ENCODE measurements at places on chromosomes 3 and 15.

DNA sequence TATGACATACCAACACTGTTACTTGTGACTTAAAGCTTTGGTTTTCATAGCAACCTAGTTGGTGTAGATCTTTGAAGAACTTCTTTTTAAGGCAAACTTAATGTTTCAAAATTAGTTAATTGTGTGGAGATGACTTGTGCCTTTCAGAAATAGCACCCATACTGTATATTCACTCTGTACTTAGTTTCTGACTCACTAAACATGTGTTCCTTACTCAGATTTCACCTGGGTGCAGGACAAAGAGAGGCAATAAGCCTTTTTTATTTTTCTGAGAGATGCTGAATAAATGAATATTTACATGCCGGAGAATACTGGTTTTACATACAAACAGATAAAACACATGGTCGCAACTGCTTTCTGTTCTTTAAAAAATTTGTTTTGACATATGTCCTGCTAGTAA is 44.8 kb downstream of the SLC25A26 start:
- H3K27ac ChIP-seq = no peak overlapping the region
- H3K4me3 ChIP-seq = no peak overlapping the region
- H3K36me3 ChIP-seq = no peaks in the 10 kb centered on the region
- no peak for DNase-seq
- no peaks in the 10 kb centered on the region for H3K4me1 ChIP-seq

DNA sequence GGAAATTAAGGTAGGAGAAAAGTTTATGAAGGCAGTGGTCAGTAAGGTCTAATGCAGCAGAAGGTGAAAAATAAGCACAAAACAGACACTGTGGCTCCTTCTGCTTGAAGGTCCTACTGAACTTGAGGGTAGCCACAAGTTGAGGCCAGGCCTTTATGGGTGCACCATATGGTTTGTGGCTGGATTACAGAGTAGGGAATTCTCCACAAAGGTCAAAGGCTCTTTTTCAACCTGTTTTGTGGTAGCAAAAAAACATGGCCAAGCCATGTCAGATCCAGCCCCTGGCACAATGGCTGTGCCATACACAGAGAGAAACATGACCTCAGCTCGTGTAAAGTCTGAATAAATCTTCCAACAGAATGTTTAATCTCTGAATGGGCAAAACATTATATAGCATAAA is 214.0 kb downstream of the SATB1 start:
- H3K36me3 ChIP-seq = no peaks in the 10 kb centered on the region
- H3K27ac ChIP-seq = peak overlapping the region; percentile 12
- H3K4me1 ChIP-seq = peaks cover 53% of the 10 kb centered on the region
- H3K27me3 ChIP-seq = no peaks in the 10 kb centered on the region
- no peak overlapping the region for H3K4me3 ChIP-seq

- no peak for DNase-seq
- H3K4me1 ChIP-seq = no peaks in the 10 kb centered on the region
- no peak overlapping the region for H3K27ac ChIP-seq
- no peak overlapping the region for H3K4me3 ChIP-seq
- no peaks in the 10 kb centered on the region for H3K36me3 ChIP-seq
Observed at GRCh38 chr15:84961114-84961452, 20.6 kb upstream of the PDE8A start.

DNA sequence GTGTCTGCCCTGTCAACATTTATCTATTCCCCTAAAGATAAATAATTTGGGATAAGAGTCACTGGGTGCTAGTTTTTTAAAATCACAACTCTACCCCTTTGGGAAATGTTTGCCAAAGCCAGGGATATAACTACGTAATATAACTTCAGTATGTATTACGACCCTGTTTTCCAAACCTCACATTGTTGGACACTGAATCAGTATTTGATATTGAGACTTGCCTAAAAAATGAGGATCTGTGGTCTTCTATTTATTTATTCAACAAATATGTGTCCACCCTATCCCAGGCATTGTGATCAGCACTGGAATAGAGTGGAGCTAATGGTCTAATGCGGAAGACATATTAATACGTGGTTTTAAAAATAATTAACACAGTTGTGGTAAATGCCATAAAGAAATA is 4.5 kb upstream of the MGA start:
- no peaks in the 10 kb centered on the region for H3K36me3 ChIP-seq
- DNase-seq = no peak
- no peaks in the 10 kb centered on the region for H3K27me3 ChIP-seq
- H3K27ac ChIP-seq = no peak overlapping the region
- no peak overlapping the region for H3K4me3 ChIP-seq
- H3K4me1 ChIP-seq = peaks cover 40% of the 10 kb centered on the region

- H3K36me3 ChIP-seq = no peaks in the 10 kb centered on the region
- H3K27ac ChIP-seq = no peak overlapping the region
- no peak for DNase-seq
Observed at GRCh38 chr3:36698314-36698713, 66.0 kb downstream of the DCLK3 start.

- H3K27me3 ChIP-seq = no peaks in the 10 kb centered on the region
- peak overlapping the region; percentile 2 for H3K4me3 ChIP-seq
- peak overlapping the region; percentile 90 for H3K27ac ChIP-seq
- peak; percentile 78 for DNase-seq
Observed at GRCh38 chr15:64895285-64896065, 16.2 kb upstream of the ANKDD1A start.

Data from DND-41 (cell line).